ENCODE measurements at places on chromosomes 11 and 22.

GRCh38 chr11:26580929-26581328, 8.9 kb upstream of the MUC15 start:
- DNase-seq: no peak

- no peak for DNase-seq
Observed at GRCh38 chr11:15038963-15039362, 34.4 kb upstream of the CALCB start.

DNA sequence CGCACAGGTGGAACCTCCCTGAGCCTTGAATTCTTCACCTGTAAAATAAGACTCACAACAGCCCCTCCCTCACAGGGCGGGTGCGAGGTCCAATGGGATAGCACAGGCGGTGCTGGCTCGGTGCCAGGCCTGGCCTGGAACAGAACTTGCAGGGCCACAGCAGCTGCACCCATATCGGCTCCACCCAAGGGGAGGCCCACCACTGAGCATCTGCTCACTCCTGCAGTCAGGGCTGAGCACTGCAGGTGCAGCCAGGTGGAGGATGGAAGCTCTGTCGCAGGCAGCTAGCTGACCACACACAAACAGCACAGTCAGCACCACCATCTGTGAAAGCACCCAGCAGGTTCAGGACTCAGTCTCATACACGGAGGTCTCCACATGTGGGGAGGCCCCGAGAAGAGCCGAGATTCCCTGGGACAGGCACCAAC, 19.6 kb downstream of the VPS37C start:
- no peak for DNase-seq

GRCh38 chr11:8220261-8221045, 43.2 kb downstream of the LMO1 start:
- no peak for DNase-seq

DNA sequence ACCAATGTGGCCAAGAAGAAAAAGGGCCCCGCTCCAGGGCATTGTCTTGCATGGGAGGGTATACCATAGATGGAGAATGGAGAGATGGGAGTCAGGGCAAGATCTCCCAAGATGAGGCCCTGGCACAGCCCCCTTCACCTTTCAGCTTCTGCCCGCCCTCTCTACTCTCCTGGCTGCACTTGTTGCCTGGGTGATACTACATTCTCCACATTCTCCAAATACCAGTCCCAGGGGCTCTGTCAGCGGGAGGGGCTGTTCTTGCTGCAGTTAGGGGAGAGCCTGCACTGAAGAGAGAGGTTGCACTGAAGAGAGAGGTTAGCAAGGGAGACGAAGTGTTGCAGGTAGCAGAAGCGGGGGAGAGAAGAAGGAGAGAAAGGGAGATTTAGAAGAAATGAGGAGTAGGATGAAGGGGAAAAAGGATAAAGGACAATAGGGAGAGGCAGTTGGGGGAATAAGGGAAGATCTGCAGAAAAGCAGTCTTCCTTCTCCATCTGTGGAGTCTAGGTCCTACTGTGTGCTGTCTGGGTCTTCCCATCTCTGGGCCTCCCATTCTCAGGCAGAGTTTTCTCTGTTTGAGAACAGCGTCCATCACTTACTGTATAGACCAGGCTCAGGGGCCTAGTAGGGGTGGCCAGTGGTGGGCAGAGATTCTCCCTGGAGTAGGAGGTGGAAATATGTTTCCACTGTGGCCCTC, 8.0 kb downstream of the PHLDB1 start:
- no peak for DNase-seq

GRCh38 chr22:40919446-40919845, 31.7 kb upstream of the RBX1 start:
- DNase-seq: no peak

GRCh38 chr11:125382822-125383221, 113.2 kb downstream of the FEZ1 start:
- no peak for DNase-seq

- no peak for DNase-seq
Observed at GRCh38 chr11:126917531-126918204, 82.9 kb downstream of the KIRREL3 start.

GRCh38 chr11:65427691-65428577, 5.3 kb downstream of the NEAT1 start:
- DNase-seq: no peak

DNA sequence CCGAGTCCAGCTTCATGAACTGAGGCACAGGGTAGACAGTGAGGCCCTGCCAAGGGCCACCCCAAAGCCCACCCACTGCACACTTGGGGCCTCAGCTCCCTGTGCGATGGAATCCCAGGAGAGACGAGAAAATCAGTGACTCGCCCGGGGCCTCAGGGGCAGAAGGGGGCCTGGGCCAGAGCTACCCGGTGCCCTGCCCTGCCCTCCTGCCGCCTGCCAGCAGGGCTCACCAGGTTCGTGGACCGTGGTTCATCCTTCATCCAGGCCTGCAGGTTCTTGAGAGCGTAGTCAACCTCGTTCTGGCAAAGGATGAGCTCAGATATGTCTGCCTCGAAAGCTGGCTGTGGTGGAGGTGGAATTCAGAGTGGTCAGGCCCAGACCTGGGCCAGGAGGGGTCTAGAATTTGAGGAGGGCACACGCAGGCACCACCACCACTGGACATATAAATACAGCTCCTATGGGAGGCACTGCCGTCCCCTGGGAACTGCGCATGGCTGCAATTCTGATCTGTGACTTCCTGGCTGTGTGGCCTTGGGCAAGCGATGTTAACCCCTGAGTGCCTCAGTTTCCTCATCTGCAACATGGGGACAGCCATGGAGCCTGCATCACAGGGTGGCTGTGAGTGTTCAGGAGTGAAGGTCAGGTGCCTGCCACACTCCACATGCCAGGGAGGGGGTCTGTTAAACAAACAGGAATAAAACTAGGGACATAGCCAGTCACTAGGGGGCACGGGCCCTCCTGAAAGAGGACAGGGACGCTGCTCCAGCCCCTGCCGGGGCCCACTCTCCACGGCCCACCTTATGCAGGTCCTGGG, 7.5 kb downstream of the ALDH3B2 start:
- no peak for DNase-seq

DNA sequence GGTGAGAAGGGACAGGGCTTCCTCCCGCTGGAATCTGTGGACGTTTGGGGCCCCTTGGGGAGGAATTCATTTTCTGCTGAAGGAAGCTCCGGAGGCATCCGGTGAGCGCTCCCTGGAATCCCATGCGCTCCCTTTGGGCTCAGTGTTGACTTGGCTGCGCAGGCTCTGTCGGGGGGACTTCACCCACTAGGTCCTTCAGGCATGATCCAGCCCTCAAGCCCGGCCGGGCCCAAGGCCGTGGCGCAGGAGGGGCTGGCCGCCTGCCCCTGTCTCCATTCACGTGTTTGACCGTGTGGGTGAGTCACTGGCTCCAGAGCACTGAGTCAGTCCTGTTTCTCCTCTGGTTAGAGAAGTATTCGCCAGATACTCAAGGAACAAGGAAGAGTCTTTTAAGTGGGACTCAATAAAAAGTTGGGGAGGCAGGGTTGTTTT, 1.4 kb downstream of the CTTN start:
- no peak for DNase-seq

DNA sequence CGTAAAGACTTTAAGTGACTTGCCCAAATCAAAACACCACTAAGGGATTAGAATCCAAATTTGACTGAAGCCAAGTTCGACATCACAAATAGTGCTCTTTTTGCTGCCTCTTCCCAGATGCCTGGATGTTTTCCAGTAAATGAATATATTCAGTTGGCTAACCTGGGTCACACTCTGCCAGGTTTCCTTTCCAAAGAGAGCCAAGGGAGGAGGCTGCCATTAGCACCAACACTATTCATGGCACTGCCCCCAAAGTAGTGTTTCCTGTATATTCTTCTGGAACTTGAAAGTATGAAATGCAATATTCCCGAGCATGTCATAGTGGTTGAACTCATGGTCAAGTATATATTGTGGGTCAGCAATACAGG, 219.3 kb upstream of the UBASH3B start:
- DNase-seq: no peak

- no peak for DNase-seq
Observed at GRCh38 chr11:2103668-2104523, 35.3 kb downstream of the IGF2 start.

DNA sequence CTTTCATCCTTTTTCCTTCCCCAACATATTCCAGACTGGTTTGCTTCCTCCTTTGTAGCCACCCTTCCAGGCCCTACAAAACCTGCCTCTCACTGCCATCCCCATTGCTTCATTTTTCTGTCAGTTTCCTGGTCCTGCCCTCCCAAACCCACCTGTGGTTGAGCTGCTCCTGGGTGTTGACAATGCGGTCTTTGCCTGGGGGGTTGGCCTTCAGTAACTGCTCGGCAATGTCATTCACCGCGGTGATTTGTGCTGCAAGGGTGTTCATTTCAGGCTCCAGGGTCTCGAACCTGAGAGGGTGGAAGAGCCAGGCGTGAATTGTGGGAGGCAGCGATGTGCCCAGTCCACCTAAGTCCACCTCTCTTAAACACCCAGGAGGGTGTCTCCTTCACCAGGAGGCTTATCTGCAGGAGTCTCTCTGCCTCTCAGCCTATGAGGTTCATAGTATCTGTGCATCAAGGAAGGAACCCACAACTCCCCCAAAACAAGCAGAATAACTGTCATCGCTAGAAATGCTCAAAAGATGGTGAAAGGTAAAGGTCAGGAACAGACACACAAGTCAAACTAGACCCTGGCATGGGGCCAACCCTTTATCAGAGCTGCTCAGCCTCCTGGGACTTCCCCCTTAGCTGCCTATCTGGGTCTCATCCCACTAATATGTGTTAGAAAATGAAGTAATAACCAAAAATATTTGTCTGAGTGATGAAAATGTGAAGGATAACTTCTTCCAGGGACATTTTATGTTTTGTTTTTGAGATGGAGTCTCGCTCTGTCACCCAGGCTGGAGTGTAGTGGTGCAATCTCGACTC, 23.9 kb upstream of the RBM4B start:
- DNase-seq: no peak

GRCh38 chr11:131893103-131893890, 522.9 kb downstream of the NTM start:
- DNase-seq: no peak

- no peak for DNase-seq
Observed at GRCh38 chr11:70456921-70457532, 58.7 kb downstream of the CTTN start.

GRCh38 chr11:11747570-11747969, 94.2 kb upstream of the USP47 start:
- DNase-seq: no peak

DNA sequence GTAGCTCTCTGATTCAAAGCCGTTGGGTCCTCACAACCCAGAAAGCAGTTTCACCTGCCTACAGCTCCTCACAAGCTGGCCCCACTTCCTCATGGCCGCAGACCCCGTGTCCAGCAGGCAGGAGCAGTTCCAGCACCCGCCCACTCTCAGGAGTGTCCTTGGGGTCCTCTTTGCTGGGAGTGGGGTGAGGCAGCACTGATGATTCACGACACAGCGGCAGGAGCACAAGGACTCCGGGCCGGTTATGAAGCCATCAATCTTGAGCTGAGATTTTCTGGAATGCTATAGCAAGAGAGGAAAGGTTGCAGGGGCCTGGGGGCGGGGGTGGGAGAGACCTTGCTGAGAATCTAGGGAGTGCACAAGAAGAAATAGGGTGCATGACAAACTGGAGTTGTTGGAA, 311.2 kb downstream of the NXPE2 start:
- DNase-seq: no peak

- no peak for DNase-seq
Observed at GRCh38 chr22:49299821-49300231, 527.8 kb downstream of the BRD1 start.

- DNase-seq: no peak
Observed at GRCh38 chr11:76067099-76067498, 139.2 kb downstream of the WNT11 start.

GRCh38 chr22:25764270-25765015, 22.5 kb downstream of the MYO18B start:
- no peak for DNase-seq

GRCh38 chr11:59973097-59973496, 9.3 kb downstream of the OOSP4A start:
- DNase-seq: no peak

GRCh38 chr22:24803064-24803542, 2.9 kb upstream of the SGSM1 start:
- DNase-seq: no peak

DNA sequence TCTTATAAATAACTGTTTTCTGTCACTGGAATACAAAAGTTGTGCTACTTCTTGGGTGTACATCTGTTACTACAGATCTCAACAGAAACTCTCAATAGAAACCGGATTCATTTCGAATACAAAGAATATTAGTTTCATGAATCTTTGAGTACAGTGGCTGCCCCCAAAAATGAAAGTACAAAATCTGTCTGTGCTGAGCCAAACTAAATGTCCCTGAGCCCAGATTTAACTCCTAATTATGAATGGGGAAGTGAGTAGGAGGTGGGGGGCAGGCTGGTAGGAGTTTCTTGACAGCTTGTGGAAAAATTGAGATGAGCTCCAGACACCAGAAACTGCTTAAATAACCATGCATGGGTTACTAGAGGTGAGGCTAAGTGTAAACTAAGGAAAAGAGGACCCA, 41.6 kb downstream of the PITPNB start:
- no peak for DNase-seq

All from left renal pelvis (tissue), 4 donors.